ENCODE measurements at places on chromosomes 11 and 22.

DNA sequence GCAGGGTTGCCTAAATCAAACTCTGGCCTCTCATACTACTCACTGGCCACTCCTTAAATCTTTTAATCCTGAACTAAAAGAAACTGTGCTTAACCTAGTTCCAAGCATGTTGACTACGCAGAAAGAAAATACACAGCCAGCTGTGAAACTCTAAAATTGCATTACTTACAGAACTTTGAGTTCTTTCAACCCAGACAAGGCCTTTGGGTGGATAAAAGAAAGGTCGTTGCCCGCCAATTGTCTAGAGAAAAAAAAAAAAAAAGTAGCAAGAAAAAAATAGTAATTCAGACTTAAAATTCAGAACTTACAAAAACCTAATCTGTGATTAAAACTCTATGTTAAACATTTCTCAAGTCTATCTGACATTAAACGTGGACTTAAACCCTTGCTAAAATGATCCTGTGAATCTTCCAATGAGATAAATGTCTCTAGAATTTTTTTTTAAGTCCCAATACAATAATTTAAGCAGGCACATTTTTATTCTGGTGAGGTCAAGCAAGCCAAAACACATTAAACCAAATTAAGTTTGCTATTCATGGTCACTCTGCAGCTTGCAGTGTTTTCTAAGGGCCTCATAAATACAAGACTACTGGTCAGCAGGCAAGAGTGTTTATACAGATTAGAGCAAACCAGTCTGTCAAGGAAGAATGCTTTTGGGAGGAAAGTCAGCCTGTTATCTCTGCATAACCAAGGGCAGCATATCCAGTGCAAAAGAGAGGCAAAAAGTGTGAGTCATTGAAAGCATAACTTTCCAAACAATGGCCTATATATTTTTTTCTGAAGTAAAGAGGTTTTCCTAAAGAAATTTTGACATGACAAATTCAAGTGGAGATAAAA lies 29.5 kb upstream of the CCDC34 start:
- DNase-seq, result no peak

DNA sequence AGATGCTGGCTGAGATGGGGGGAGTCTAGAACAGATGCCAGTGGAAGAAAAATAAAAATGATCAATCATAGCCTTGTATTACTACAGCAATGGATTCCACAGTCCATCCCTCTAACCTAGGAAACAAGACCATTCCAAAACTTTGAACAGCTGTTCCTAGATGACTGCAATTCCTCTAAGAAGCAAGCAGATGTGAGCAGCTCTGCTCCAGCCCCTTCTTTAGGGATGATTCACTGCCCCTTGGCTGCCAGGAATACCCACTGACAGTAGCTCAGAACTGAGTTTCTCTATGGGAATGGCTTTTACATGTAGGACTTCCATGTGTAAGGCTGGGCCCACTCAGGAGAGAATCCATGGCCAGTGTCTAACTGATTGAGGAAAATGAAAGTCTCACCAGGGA lies 943.9 kb downstream of the OPCML start:
- no peak for DNase-seq

- DNase-seq, result no peak
These were observed 172.7 kb downstream of the LRRC4C start for GRCh38 chr11:41286751-41287150.

DNA sequence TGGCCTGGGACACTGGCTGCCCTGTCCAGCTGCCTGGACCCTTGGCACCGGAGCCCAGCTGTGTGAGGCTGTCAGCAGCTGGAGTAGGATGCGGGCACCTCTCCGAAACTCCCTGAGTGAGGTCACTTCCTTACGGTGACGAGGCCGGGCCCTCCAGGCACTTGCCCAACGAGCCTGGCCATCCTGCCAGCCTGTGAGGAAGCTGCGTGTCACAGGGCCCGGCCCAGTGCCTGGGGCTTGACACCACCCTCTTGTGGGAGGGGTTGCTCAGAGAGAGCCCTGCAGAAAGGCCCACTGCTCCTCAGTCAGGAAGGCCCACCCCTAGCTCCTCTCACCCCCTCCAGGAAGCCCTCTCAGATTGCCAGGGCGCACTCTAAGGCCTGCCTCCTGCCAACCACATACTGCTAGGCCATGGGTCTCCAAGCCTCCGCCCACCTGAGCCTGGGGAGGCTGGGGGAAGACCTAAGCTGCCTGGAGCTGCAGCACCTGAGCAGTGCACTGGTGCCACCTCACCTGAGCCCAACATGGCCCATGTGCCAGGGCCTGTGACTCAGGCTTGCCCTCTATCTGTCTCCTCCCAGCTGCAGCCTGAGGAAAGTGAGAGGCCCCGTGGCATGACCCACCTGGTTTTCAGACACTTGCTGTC lies 4.3 kb upstream of the PHLDA2 start:
- peak; percentile 74 for DNase-seq

- DNase-seq, result peak; percentile 41
These were observed 17.8 kb downstream of the CHORDC1 start for GRCh38 chr11:90204832-90205646.

Measured in urothelium cell line (cell line).